ENCODE measurements at places on chromosomes 1 and 21.

DNA sequence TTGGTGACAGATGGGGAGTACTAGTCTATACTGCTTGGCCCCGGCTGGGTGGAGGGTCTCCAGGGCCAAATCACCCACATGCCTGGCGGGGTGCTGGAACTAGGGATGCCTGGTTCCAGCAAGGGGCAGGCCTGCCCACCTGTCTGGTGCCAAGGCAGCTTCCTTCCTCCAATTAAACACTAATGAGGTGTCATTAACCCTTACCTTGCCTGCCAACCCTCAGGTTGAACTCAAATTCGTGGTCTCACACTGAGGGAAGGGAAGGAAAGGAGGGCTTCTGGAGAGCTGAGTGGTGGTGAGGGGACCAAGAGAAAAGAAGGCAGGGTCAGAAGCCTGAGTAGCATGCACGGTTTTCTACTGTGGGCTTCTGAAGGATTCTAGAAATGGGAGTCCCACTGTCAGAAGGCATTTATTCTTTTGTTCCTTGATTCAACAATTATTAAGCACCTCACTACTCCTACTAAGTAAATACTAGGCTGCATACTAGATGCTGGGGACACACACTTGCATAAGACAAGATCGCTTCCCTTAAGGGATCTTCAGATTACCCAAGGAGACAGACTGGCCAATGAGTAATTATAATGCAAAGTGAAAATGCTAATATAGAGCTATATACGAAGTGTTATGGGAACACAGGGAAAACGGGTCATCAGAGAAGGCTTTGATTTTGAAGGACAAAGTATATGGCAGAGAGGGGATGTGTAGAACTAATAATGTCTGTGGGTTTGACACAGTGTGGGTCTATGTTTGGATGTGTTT, 5.9 kb upstream of the EFNA3 start:
- DNase-seq, result peak; percentile 42

GRCh38 chr1:177944016-177944949, 25.6 kb downstream of the SEC16B start:
- no peak for DNase-seq

GRCh38 chr1:230661976-230662375, 19.7 kb downstream of the COG2 start:
- DNase-seq, result peak; percentile 88

- DNase-seq, result peak; percentile 41
These were observed 53.6 kb downstream of the GLUL start for GRCh38 chr1:182337736-182338571.

DNA sequence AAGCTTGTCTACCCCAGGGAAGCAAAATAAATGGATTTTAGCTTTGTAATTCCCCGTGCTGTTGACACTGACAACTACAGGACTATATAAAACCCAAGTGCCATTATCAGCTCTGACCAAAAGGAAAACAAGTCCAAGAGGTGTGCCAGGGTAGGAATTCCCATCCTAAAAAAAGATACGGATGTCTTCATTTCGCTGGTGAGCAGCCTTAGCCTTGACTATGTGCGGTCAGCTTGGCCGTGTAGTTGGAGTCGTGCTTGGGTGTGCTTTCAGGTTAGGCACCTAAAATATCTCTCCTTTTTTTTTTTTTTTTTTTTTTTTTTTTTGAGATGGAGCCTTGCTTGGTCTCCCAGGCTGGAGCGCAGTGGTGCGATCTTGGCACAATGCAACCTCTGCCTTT, 28.9 kb upstream of the ACTN2 start:
- no peak for DNase-seq

DNA sequence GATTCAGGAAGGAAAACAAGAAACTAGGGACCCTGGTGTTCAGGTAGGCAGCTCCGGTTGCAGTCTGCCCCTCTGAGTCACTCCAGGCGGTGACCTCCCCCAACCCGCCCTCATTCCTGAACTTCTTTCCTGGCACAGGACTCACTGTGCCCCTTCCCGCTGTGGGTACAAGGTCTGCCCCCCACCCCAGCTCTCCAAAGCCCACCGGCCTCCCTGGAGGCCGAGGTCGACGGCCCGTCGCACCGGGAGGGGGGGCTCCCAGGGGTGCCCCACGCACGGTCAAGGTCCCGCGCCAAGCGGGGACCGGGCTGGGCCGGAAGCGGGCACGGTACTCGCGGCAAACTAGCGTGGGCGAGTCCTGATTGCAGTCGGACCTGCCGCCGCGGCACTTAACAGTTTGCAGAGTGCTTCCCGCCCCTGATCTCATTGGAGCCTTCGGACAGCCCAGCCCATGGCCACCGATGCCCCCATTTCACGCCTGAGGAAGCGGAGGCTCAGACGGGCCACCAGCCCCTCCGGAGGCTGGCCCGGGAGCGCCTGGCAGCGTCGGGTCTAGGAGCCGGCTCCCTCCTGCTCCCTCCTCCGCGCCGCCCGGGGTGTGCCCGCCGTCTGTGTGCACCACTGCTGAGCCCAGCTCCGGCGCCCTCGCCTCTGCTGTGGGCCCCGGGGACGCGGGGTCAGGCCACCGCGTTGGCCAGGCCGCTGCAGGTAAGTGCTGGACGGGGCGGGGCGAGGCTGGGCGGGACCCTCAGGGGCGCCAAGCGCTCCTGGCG, at the start of gene GJB3:
GJB3 (plus strand) TSS at position 144 of the 773 bp plus-strand sequence. CDS start 3,549 bp downstream, outside the sequence.
- DNase-seq, result peak; percentile 33

DNA sequence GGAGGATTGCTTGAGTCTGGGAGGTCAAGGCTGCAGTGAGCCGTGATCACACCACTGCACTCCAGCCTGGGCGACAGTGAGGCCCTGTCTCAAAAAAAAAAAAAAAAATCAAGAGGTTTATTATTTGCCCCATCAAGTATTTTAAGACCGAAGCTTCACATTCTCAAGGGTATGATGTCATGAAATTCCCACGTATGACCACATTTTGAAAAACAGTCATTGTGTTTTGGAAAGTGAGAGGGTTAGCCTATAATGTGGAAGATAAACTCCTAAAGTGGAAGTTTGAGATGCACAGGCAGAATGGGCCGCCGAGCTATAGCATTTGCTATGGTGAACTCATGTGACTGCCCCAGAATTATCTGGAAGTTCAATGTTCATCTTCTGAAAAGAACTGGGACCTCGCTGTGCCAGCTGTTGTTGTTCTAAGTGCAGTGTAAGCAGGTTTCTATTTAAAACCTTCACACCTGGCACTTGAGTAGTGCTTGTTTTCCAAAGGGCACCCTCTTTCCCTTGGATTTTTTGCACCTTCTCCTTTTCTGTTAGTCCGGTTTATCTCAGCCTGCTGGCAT, 96.9 kb upstream of the SLC25A33 start:
- no peak for DNase-seq

DNA sequence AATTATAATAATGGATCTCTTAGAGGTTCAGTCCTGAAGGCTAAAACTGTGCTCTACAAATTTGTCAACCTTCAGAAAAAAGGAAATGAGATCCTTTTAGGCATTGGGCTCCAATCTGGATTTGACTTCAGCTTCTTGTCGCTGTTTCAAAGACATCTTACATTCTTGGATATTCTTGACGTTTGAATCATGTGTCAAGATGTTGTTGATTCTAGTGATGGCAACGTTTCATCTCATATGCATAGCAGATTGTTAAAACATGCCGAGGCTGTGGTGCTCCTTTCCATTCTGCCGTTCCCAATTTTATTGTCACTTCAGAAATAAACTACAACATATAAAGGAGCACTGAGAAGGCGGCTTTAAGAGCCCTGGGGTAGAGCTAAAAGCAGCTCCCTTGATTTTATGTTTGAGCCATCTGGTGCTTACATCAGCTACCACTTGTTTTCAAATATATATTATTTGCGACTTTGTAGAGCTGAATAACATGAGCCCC, 467.6 kb upstream of the ZRANB2 start:
- no peak for DNase-seq

DNA sequence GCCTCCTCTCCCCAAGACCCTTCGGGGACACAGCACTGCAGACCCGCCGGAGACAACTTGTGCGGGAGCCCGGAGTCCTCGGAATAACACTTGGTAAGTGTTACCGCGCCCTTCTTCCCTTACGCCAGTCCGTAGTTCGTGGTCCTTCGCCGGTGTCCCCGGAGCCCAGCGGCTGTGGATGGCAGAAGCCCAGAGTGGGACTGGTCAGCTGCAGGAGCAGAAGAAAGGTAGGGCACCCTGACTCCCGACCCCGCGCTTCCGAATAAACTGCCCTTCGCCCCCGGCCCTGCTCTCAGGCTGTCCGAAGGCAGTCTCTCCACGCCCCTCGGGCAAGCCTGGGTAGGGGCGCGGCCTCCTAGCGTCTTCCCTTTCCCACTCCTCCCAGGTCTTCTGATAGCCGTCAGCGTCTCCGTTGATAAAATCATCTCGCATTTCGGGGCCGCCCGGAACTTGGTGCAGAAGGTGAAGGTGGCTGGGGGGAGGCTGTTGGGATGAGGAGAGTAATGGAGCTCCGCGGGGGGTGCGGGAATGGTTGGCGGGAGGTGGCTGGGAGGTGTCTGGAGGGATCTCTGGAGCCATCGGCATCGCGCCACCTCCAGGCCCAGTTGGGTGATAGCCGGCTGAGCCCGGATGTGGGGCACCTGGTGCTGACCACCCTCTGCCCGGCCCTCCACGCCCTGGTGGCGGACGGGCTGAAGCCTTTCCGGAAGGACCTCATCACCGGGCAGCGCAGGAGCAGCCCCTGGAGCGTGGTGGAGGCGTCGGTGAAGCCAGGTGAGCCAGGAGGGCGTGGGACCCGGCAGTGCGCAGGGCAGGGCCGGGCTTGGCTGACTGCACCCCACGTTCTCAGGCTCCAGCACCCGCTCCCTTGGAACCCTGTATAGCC, 4.3 kb downstream of the RUSC1 start:
- DNase-seq, result peak; percentile 83

DNA sequence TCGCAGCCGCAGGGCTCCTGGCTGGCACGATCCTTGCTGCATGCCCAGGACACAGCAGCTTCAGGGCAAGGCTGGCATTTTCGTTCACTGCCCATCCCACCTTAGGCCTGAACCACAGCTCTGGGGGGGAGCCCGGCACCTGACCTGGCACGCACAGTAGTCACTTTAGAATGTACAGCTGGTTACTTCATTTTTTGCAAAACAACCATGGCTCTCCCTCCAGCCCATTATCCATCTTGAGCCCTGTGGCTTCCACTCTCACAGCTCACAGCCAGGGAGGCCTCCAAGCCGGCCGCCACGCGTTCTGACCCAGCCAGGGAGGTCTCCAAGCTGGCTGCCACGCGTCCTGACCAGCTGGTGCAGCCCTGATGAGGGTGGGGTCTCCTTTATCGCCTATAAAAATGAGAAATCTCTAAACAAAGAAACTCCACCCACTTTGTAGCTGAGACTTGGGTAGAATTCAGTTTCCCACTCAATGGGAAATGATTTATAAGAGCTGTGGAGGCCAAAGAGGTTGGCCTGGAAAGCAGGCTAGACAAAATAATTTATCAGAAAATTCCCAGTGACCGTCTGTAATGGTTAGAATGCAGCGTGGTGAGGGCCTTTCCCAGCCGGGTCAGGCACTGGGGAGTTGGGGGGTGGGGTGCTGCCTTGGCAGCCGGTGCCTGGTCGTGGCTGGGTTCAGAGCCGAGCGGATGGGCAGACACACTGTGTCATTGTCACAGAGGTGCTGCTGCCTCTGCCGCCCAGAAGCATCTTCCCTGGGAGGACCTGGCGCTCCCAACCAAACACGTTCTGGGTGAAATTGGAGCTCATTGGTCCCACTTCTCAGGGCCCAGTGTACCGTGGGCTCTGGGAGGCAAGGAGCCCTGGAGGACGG, 54.6 kb upstream of the ACTRT2 start:
- no peak for DNase-seq

DNA sequence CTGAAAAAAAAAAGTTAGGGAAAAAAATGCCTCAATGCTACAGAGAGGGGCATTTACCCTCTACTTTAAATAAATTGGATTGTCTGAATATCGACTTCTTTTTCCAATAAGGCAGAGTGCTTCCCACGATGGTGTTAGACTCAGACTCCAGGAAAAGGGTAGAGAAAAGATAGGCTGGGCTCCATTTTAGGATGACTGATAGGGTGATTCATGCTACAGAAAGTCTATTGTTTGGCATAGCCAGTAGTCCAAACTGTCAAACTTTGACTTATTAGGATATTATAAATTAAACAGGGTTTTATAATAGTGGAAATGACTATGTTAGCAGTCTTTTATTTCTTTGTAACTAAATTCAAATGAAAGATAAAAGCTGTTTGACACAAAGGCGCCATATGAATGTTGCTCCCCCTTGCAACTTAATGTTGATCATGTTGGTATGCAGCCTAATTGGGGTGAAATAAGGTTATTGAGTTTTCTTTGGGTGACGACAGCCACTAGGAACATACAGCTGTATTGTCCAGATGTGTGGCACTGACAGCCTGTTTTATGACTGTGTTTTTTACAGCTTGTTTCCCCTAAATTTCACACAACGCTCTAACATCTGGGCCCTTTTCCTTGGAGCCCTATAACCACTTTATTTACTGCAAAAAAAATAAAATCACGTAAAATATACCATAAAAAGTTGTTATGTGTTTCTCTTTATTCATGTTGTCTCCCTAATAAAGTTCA, 69.3 kb downstream of the SPAG17 start:
- DNase-seq, result no peak

- no peak for DNase-seq
These were observed 105.0 kb upstream of the JUN start for GRCh38 chr1:58888833-58889232.

GRCh38 chr1:167695756-167696561, 25.8 kb upstream of the MPZL1 start:
- no peak for DNase-seq

GRCh38 chr1:68782890-68783289, 286.0 kb upstream of the DEPDC1 start:
- DNase-seq, result peak; percentile 5

DNA sequence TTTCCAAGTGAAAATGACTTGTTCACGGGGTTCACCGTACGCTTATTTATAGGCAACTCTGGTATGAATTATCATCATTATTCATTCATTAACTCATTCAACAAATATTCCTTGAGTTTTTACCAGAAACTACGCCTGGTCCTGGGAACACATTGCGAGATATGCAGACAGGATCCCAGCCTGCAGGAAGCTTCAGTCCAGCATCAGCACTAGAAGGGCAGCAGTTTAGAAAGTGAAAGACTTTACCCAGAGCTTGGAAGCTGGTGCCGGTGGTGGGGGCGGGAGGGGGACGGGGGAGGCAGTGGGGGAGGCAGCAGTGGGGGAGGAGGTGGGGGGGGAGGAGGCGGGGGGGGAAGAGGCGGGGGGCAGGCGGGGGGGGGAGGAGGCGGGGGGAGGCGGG, 55.9 kb downstream of the SETD4 start:
- no peak for DNase-seq

DNA sequence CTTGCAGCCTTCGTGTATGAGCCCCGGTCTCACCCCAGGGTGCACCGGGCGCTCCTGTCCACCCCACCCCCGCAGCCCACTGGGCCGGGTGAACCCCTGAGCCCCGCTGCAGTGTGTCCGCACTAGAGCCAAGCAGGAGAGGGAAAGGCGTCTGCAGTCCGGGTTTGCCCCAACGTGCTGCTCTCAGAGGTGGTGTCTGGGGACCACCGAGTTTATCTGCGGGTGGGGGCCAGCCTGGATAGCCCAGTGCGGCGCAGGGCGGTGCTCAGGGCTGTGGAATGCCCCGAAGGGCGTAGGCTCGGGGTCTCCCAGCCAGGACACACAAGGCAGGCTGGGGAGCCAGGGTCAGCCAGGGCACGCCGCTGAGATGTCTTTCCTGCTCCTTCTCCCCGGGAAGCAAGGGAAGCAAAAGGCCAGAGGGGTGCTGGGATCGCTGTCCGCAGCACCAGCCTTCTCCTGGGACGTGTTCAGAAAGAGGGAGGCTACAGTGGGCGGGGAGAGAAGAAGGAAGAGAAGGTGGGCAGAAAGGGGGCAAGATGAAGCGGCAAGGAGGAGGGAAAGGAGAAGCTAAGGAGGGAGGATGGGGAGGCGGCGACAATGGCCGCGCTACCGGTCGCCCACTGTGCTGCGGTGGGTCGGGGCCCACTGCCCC, 56.6 kb downstream of the MAB21L3 start:
- no peak for DNase-seq

Measured in NCI-H69 (cell line).